COR-L47 (cell line): ENCODE measurements at places on chromosomes 5 and 9.

DNA sequence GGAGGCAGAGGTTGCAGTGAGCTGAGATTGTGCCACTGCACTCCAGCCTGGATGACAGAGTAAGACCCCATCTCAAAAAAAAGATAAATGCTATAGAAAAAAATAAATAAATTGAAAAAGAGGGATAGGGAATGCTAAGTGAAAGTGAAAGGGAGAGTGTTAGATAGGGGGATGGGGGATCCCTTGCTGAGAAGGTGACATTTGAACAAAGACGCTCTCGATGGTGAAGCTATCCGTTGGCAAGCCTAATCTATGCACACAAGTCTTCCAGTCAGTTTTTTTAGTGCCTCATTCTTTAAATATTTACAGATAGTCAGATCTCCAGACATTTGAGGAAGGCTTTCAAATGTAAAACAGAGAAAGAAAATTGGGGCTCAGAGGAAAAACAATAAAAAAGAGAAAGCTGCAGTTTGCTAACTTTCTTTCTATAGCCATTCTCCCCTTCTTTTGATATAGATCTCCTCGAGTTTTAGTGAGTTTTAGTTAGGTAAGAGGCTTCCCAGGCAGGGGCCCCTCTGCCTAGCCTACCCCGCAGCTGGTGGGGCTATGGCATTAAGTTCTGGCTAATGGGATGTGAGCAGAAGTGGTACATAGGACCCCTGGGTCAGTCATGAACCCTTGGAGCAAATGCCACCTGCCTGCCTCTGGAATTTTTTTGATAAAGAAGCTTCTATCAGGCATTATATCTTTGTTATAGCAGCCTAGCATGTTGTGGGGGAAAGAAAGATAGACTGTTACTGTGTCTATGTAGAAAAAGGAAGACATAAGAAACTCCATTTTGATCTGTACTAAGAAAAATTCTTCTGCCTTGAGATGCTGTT is 12.0 kb downstream of the GLRX start:
- DNase-seq, result no peak

DNA sequence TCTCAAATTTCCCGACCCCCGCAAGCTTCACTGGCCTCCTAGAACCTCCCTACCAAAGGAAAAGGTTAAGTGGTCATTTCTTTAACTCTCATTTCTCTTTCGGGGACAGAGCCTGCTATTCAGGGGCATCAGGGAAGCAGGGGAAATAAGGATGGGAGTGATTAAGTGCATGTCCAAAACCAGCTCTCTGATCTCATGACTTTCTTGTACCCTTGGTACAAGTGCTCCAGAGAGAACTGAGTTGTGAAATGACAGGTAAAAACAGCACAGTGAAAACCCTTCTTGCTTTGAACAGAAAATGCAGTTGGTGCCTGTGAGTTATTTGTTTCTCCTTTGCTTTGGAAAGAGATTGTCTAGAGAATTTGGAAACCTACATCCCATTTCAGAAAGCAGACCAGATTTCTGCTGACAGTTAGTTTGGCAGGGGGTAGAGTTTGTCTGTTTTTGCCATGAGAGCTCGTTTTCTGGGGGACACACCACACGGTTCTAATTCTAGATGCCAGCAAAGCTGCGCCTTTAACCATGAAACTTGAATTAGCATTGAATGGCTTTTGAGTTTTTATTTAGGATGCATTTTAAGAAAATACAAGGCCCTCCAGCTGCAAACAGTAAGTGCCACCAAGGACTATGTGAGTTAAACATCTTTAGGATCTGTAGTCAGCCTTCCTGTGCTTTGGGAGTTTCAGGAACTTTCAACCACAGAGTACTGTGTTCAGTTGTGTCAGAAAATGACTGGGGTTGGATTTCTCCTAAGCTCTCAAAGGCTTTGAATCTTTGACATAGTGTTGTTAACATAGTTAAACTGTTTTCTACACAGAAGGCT is 161.7 kb upstream of the LHFPL2 start:
- no peak for DNase-seq

DNA sequence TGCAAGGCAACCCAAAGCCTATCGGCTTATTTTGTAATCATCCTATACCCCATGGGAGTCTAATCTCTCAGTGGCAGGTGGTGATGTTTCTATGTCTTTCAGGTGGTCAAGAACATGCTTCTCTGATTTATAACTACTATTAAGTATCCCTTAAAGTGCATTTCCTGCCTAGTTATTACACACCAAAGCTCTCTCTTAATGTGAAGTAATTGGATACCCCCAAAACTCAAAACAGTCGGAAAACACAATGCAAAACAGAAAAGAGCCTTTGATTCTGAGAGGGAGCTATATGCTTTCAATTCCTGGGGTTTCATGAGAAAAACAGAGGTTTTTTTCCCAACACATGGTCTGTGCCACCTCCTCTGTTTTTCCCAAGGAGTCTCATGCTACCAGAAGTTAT is 416.4 kb downstream of the CSNK1G3 start:
- no peak for DNase-seq

DNA sequence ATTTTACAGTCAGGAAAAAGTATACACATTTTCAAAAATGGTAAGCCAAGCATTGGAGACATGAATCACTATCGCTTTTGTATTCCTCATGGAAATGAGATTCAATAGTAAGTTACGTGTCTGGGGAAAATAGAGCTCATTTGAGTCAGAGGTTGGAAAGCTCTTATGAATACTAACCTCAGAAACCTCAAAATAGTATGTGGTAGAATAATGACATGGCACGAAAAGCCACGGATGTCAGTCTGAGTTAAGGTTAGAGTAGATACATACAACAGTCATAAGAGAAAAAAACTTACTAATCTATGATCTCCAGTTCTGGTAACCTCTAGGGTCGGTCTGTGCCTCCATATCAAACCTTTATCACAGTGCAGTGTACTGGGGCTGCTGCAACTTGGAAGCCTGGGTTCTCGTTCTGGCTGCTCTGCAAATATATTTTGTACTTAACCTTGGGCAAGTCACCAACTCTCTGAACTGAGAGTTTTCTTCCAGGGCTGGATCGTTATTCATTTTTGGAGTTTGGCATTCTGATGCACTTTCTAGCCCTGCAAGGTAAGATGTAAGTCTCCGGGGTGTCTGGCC is 31.8 kb downstream of the MAP1B start:
- DNase-seq, result no peak

GRCh38 chr5:60257596-60258271 is 364.2 kb upstream of the PDE4D start:
- no peak for DNase-seq

GRCh38 chr9:16074963-16075362 is 522.1 kb downstream of the CCDC171 start:
- no peak for DNase-seq

DNA sequence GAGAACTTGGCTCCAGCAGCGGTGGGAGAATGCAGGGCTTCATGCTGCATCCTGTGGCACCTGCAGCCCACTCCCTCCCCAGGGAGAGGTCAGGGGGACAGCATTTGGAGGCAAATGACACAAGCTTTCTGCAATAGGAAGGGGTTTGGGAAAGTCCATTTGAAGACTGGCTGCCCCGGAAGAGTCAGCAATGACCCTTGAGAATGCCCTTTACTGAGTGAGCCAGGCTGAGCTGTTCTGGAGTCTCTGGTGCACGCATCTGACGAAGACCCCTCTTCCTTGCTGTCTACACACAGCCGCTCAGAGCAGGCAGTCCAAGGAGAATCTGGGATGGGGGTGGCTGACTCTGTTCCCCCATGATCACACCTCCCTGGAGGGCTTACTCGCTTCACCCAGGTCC is 5.5 kb upstream of the NXNL2 start:
- DNase-seq, result no peak

- DNase-seq, result no peak
Observed at GRCh38 chr5:73170522-73170921, 2.5 kb upstream of the TMEM174 start.

DNA sequence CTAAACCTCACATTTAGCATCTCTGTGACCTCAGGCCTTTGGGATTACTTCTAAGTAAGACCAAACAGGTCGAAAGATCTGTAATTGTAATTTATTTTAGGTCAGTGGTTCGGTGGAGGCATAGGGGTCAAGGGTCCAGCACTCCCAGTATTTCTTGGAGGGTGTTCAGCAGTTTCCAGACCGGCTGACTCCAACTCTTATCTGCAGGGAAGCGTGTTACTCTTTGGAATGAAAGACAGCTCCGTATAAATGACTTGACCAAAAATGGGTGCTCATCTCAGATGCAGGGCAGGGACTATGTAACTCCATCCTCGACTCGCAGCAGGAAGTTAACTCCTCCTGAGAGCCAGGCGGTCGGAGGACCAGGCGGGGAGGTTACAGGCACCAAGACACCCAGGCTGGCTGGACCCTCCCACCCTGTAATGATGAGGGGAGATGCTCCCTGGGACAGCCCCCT is 620 bp upstream of the VPS13A start:
- no peak for DNase-seq

DNA sequence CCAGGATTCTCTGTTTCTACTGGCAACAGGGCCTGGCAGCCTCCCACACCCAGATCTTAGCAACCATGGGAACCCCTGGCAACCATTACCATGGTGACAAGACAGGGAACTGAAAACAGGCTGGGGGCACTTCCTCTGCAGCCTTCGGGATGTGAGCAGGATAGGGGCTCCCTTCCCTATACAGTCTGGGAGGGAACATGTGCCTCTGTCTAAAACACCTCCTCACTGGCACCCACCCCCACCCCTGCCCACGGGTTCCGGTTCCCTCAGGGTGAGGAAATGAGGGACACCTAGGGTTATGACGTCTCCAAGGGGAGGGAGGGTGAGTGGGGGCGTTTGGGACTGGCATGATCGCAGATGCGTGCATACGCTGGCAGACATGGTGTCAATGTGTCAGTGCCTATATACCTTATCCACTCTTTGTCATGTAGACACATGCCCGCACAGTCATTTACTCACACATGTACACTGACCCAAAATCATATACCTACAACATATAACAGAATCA is 3.0 kb upstream of the DNAJB5 start:
- peak; percentile 89 for DNase-seq

DNA sequence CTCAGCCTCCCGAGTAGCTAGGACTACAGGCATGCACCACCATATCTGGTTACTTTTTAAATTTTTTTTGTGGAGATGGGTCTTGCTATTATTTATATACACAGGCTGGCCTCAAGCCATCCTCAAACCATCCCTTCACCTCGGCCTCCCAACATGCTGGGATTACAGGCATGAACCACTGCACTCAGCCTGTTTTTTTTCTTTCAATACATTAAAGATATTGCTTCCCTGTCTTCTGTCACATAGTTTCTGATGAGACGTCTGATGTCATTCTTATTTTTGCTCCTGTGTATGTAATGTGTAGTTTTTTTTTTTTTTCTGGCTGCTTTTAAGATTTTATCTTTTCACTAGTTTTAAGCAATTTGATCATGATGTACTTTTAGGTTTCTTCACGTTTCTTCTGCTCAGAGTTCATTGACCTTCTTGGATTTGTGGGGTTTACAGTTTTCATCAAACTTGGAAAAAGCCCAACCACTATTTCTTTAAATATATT is 11.4 kb upstream of the RGS3 start:
- DNase-seq, result no peak

GRCh38 chr5:126808521-126808988 is 31.6 kb downstream of the LMNB1 start:
- DNase-seq, result peak; percentile 2

- no peak for DNase-seq
Observed at GRCh38 chr9:135357863-135358551, 121.6 kb upstream of the PPP1R26 start.

GRCh38 chr5:178323541-178323865 is 90.9 kb upstream of the PHYKPL start:
- no peak for DNase-seq

DNA sequence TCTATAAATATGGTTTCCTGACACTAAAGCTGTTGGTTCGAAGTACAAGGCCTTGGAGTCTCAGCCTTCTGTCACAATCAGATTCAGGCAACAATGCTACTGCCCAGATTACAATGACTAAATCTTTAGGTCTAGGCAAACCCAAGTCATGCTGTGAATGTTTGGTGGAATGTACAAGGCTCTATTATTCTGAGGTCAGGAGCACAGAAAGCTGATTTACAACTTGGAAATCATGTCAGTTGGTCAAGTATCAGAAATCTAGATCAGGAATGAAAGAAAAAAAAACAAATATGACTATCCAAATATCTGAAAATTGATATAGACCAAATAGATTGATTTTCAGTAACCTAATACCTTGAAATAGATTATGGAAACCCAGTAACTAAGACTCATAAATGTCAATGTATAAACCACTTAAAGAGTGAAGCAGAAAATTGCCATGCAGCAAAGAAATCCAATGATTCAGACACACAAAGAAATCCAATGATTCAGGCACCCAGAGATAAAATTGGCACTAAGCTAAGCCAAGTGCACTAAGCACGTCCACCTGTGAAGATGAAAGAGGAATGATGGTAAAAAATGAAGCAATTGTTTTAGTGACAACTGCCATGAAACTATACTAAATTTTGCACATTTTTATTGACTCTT is 588.0 kb upstream of the TUSC1 start:
- no peak for DNase-seq

GRCh38 chr5:171416160-171417049 is 3.0 kb upstream of the FGF18 start:
- no peak for DNase-seq

DNA sequence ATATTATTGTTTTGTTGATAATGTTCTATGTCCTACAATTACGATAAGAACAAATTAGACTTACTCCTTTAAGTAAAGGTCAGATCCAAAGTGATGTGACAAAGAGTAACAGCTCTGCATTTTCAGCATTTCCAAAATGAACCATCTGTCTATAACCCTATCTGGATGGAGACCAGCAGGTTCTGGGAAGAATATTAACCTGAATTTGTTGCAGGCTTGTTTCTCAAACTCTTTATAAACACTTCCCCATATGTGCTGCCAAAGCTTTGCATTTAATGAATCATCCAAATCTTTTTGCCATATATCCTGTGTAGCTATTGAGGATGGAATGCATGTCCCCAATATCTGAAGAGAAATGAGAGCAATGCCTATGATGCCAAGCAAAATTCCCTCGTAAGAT is 198.9 kb upstream of the SLC27A6 start:
- DNase-seq, result no peak

GRCh38 chr5:126054577-126055347 is 368.4 kb upstream of the GRAMD2B start:
- peak; percentile 54 for DNase-seq

- peak; percentile 86 for DNase-seq
Observed at GRCh38 chr9:81595887-81596543, 93.3 kb downstream of the TLE1 start.

DNA sequence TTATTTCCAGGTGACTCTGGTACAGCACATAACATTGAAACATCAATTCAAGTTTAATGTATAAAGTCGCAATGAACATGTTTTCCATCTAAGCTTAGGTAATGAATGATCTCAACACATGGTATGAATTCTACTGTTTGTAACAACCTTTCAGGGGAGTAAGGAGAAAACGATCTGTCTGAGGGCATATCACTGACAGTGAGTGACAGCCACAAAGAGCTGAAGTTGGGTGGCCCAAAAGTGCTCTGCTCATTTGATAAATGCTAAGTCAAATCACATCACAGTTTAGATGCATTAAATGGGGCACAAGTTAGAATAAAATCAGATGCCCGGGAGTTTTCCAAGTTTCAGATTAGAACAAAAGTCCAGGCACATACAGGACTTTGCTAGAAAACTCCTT is 1.2 kb downstream of the FANCC start:
- no peak for DNase-seq
